Stimulated activated CD8-positive, alpha-beta memory T cell treated with anti-CD3 and anti-CD28 coated beads, Interleukin-4, amount 100 ng/mL, for 4 hours (primary cell): ENCODE measurements at places on chromosomes 1 and 21.

- DNase-seq = no peak
These were observed 148.2 kb upstream of the WNT4 start for GRCh38 chr1:22291057-22291456.

DNA sequence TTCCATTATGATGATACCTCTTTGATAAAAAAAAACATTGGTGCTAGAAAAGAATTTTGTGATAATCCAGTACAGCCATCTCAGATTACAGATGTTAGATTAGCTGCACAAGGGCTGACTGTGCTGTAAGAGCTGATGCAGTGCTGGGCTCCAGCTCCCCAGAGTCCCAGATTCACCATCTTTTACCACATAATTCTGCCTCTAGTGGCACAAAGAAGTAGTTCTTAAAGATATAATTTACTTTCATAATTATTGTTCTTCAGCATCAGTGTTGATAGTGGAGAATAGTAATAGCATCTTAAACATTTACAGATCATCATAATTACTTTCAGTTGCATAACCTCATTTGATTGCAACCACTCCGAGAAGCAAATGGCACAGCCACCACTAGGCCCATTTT is 262.1 kb downstream of the BRINP2 start:
- DNase-seq = no peak

DNA sequence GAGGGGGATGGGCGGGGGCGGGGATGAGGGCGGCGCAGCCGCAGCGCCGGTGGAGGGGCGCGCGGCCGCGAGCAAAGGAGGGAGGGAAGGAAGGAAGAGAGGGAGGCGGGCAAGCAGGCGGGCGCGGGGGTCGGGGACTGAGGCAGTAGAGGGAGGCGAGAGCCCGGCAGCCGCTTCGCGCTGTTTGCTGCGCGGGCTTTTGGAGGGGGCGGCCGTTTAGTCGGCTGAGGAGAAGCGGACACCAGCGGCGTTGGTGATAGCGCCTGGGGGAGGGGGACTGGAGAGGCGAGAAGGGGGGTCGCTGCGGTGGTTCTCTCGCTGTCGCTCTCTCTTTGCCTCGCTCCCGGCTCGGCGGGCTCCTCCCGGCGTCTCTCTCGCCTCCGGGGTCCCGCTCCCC is at the start of gene HS2ST1:
HS2ST1 (plus strand) TSS at position 35 of the 397 bp plus-strand sequence.
- no peak for DNase-seq

GRCh38 chr1:65490231-65491009 is 70.0 kb downstream of the LEPR start:
- no peak for DNase-seq
